Activated CD4-positive, alpha-beta T cell treated with anti-CD3 and anti-CD28 coated beads, Interleukin-2, amount 10 ng/mL, durations not matched to agents 7 days and 5 days (primary cell): ENCODE measurements at places on chromosomes 12 and 14.

- no peak for DNase-seq
Observed at GRCh38 chr12:71645268-71645667, 18.4 kb downstream of the ZFC3H1 start.

- no peak for DNase-seq
Observed at GRCh38 chr12:19093218-19093617, 36.3 kb upstream of the PLEKHA5 start.

GRCh38 chr12:325906-326305 is 63.2 kb downstream of the KDM5A start:
- no peak for DNase-seq

DNA sequence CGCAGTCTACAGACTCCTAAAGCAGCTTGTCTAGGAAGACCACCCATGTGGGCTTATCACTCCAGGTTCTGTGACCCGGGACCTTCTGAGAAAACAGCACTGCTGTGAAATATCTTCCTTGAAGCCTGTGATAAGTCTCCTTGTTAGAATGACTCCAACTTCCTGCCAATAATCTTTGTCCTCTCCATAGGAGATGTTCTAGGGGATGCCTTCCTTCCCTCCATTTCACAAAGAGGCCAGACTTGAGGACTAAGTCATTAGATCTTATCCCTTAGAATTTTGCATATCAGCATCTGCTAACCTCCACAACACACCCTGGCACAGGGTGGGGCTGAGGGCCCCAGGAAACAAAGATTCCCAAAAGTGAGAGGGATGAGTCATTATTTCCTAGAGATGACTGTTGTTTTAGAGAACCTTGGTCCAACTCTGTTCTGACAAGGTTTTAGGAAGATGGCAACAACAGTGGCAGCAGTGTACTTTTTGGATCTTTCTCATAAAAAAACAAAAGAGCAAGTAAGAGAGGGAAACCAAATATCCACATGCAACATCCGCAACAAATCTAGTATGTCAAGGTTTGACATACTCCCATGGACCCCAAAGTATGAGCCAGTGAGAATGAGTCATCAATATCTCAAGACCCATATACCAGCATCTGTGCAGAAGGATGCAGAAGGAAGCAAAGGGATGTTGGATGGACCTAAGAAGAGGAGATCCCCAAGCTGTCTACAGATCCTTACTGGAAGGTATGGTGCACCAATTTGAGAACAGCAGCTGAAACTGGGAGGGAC is 6.0 kb downstream of the LTB4R start:
- no peak for DNase-seq

DNA sequence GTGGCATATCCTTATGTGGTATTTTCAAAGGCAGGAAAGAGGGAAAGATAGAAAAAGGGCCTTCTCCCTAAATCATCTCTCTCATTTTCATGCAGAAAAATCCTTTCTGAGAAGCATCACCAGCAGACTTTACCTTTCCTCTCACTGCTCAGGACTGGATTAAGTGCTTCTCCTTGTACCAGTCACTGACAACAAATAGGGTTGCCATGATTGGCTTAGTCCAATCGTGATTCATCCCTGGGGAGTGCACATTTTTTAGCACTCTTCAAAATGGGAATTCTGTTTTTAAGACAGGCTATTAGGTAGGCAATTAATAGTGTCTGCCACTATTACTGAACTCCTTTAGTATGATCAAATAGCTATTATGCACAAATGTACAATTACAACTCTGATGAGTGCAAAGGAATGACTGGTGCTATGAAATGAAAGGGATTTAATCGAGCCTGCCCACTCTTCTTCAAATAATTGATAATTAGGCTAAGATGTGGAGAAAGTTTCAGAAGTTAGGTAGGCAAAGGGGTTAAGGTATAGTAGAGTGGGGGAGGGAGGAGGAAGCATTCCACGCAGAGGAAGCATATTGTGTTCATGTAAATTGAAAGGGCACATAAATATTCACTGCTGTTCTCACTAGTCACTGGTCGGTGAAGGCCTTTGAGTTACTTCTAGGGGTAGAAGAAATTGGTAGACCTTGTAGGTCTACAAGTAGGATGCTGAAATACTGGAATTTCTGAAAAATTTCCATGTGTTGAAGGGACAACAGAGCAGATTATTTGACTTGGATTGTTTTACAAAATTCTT is 84.0 kb downstream of the MSRB3 start:
- DNase-seq, result no peak

- no peak for DNase-seq
Observed at GRCh38 chr12:143964-144649, 69.8 kb downstream of the SLC6A12 start.

DNA sequence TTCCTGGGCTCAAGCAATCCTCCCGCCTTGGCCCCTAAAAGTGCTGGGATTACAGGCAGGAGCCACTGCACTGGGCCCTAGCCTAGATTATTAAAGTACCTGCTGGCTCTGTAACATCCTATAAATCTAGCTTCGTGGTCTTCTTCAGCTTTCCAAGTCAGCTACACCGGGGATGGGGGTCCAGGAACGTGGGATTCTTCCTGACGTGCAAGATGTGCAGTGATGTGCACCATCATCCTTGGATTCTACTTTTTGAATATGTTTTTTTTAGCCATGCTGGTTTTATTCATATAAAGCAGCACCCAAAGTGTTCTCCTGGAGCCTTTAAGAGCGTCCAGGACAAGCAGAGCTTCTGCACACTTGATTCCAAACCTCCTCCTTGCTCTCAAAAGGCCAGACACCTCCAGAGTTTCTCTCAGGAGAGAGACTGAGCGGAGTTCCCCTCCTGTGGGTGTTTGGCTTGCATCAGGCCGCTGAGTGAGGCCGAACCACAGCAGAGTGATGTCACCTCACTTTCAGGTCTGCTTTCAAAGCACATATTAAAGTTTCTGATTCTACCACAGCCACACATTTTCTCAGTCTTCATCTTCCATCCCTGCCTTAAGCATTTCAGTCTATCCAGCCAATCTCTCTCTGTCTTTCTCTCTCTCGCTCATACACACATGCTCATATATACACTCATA is 33.4 kb downstream of the VCPKMT start:
- peak; percentile 91 for DNase-seq

DNA sequence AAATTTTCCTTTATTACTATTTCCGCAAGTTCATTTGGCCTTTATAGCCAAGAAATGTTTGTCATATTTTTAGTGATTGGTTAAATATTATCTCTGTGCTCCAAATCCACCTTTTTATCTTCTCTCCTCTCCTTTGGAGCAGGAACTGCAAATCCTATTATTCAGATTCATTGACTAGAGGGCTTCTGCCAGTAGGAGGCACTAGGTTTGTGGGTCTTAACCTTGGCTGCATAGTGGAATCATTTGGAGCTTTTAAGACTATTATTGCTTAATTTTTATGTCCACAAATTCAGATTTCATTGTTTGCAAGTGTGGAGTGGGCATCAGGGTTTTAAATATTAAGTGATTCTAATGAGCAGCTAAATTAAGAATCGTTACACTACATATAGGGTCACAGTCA is 75.3 kb upstream of the SYT10 start:
- DNase-seq, result no peak

GRCh38 chr12:66304296-66304900 is 2.1 kb downstream of the HELB start:
- peak; percentile 13 for DNase-seq

GRCh38 chr12:127165567-127166392 is 1101.2 kb upstream of the TMEM132C start:
- peak; percentile 67 for DNase-seq

DNA sequence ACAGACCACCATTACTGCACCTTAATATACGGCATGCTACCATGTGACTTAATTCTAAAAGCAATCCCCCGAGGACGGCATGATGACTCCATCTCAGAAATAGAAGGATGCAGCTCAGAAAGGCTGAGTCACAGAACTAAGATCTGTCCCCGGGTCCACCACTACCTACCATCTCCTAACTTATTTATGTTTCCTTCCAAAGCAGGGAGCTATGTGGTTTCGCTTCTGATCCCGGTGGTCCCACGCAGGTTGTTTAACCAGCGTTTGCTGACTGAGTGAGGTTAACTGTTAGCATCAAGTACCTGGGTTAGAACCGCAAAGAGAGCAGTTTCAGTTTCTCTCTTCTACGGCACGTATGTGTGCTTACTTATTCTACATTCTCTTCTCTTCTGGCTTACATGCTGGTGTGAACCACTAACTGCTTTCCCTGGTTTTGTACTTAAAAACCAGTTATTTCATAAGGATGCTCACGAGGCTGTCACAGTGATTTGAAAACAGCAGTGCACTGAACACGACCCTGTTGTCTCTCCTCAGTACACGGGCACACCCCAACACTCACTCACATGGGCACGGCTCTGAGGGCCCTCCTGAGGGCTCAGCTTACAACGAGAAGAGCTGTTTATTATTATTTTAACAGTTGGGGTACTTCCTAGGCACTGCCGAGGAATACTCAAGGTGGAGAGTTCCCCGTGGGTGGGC is 66.7 kb downstream of the CCDC88C start:
- DNase-seq, result peak; percentile 81

- DNase-seq, result no peak
Observed at GRCh38 chr12:56130876-56131275, 2.8 kb downstream of the ESYT1 start.

DNA sequence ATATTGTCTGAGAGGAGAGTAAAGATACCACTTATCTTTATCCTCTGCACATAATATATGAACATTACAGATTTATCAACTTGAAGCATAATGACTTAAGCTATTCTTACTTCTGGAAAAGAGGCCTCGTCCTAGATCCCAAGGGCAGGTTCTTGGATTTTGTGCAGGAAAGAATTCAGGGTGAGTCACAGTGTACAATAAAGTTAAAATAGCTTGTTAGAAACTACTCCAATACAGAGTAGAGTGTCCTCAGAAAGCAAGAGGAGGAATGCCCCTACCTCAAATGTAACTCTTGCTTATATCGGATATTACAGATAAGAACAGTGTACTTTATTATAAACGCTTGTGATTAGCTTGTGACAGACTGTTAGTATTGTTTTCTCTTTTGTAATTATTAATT is 41.9 kb upstream of the ABCC9 start:
- DNase-seq, result no peak

GRCh38 chr12:3752741-3753486 is at the start of gene CRACR2A:
CRACR2A (minus strand) TSS chr12:3753109; CDS start chr12:3696999, 56,110 bp downstream.
- DNase-seq, result peak; percentile 86

DNA sequence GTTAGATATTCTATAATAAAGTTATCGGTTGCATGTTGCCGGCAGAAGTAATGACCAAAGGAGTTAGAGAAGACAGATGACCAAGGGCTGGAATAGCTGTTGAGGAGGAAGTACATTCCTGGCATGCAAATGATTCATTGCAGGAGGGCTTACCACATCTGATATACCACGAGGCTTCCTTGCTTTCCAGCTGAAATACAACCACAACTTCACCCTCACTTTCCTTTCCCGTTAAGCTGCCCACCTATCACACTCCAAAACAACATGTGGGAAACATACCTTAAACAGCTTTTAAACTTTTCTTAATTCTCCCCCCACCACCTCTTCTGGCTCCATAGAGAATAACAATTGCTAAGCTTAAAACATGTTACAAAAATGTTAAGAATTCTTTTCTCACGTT is 594.1 kb downstream of the NRXN3 start:
- DNase-seq, result no peak

DNA sequence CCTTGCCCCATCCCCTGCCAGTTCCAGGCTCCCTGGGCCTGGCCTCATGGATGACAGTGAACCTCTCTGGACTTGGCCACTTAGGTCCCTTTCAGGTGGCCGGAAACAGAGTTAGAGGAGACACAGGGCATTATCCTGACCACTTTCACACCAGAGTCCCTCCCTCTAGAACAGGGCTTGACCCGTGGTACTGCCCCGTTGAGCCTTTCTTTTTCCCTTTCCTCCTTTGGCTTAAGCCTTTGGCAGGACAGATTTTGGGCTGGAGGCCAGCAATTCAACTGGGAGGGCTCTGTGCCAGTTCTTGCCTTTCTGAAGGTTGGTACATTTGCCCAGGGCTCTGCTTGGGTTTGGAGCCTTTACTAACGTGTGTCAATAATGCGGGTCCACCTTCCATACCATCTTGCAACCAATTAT is 22.8 kb downstream of the TPCN1 start:
- DNase-seq, result no peak

DNA sequence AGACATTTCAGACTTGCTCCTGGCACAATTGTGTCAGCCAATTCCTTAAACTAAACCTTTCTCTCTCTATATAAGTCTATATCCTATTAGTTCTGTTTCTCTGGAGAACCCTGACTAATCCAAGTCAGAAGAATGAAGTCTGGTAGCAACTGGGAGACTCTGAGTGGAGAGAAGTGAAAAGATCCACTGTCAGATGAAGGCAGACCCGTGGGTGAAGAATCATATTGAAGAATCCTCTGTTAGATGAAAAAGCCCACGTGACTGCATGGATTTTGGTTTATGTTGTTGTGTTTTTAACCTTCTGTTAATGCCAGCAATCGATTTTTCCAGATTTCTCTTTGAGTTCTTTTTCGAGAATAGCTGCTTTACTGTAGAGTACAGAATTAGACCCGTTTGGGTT is 29.5 kb upstream of the APOLD1 start:
- DNase-seq, result no peak

GRCh38 chr14:31414190-31414833 is 6.0 kb downstream of the HEATR5A start:
- DNase-seq, result no peak

- DNase-seq, result no peak
Observed at GRCh38 chr14:84208451-84208850, 1321.5 kb upstream of the FLRT2 start.

- DNase-seq, result no peak
Observed at GRCh38 chr12:106108185-106108835, 30.4 kb downstream of the NUAK1 start.

- no peak for DNase-seq
Observed at GRCh38 chr12:55041345-55042055, 21.7 kb downstream of the NEUROD4 start.

- DNase-seq, result no peak
Observed at GRCh38 chr14:63249092-63249491, 44.8 kb downstream of the RHOJ start.

DNA sequence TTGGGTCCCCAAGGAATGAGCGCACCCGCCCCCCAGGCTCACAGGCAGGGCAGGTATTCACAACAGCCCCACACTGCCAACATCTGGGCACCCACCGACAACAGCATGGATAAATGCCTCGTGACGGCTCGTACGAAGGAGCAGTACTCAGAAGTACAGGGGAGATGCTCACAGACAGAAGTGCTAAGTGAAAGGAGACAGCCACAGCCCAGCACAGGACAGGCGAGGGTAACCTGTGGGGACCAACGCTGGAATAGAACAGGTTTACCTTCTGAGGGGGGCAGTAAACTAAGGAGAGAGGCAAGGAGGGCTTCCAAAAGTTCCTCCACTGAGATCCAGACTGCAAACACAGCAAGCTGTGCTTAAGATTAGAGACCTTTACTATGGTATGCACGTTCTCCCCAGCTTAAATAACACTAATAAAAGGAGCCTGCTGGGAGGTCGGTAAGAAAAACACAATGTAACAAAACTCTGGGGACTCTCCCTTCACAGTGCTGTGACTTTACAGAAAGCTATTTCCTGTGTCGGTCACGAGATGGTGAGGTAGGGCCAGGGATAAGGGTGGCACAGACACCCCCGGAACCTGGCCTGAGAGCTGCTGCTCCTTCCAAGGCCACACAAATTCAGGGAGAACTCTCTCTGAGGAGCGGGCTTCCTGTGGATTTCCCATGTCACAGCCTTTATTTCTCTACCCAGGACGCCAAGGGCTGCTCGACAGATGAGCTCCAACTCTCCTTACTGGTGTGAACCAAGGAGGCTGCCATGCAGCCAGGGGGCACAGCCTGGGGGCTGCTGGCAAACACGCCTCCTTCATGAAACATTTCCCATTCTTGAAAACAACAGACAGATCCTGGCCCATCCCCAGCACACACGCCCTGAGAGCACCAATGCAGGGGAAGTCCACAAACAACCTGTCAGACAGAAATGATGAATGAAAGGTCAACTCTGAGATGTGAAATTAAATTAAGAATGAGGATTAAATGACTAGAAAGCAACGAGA is 26.3 kb downstream of the SLC15A4 start:
- no peak for DNase-seq

GRCh38 chr12:83018088-83018487 is 331.4 kb downstream of the TMTC2 start:
- no peak for DNase-seq
